Sciatic nerve (tissue), 2 donors: ENCODE measurements at places on chromosomes 5 and 9.
A peak's percentile ranks its signal among the peaks of the same experiment; 100 is the strongest.

GRCh38 chr9:131943351-131943841, 136.3 kb downstream of the MED27 start:
- no peak for DNase-seq

- DNase-seq, result peak; percentile 90
These were observed at the start of gene UAP1L1 for GRCh38 chr9:137077010-137077747. Gene UAP1L1 (plus strand): TSS chr9:137077517. CDS start chr9:137077533, 16 bp downstream.

DNA sequence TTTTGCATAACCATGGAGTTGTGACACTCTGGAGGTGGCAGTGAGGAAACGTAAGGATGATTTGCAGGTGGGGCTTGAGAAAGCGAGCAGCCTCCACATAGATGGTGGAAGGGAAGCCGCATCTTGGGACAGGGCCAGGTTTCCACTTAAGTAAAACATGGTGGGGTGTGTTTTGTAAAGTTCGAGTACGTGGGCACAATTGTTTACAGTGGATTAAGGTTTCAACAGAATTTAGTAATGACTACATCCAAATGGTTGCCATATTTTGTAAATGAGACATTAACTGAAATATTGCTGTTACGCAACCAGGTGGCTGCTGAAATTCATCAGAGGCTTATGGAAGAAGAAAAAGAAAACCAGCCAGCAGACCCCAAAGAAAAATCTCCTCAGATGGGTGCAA, 85.4 kb upstream of the IL7R start:
- DNase-seq, result no peak

GRCh38 chr5:112390327-112390726, 28.8 kb downstream of the EPB41L4A start:
- no peak for DNase-seq

DNA sequence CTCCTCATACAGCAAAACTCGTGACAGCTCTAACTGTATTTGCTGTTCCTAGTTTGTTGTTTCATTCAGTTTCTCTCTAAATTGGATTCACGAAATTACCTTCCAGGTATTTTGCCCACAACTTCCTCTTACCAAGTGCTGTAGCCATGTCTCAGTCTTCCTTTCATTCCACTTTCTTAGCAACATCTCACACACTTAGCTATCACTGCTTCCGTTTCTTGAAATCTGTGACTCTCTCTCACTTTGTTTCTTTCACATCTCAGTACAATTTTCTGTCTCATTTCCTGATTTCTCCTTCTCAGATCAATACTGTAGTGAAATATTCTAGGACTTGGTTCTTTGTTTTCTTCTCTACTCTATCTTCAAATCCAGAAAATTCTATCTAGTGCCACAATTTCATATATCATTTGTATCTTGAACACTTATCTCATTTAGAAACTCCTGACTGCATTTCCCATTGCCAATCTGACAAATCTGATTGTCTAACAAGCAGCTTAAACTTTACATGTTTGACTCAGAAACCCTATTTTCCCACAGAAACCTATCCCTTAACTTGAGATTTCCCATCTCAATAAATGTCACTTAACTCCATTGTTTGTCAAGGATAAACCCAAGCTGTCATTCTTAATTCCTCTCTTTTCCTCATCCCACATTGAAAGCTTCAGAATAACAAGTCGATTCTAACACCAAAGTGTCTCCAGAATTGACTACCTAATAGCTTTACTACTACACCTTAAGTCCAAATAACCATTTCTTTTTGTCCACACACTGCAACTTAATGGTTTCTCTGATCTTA, 303.1 kb downstream of the CDH12 start:
- no peak for DNase-seq

DNA sequence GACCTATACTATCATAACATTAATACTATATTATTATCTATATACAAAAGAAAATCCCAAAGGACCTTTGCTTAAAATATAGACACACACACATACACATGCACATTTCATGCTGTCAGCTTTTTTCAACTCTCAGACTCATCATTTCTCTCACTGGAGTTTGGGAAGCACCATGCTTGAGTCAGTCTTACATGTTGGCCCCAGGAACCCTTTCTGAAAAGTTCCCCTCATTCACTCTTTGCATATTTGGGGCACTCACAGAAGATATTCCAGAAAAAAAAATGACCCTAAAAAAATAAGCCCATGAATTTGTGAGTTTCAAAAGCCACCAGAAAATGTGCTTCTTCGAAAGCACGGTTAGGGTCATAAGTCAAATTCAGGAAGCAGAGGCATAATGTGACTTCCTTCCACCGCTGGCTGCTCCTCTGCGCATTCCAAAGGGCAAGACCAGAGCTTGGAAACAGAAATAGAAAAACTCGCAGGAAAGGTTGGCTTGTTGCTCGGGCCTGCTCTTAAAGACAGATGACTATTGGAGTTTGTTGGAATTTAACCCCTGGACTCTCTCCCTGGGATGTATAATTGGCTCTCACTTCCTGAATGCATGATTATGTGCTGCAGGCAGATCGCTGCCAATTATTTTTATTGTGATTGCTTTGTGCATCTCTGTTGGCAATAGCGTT, 129.7 kb upstream of the IQGAP2 start:
- no peak for DNase-seq

DNA sequence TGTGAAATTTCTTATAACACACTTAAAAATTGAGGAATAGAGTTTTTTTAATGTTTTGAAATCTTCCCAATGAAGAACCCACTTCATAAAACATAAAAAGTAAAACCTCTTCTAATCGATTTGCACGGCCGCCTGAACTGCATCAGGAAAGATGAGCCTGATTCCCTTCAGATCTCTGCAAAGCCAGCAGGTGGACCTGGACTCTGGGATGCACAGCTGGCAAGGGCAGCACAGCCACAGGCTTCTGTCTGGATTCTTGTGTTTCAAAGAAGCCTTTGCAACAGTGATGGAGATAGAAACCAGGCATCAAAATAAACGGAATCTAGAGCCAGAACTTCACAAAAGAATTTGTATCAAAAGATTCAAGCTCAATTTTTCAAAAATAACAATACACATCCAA, 36.0 kb upstream of the SPATA31C2 start:
- no peak for DNase-seq

DNA sequence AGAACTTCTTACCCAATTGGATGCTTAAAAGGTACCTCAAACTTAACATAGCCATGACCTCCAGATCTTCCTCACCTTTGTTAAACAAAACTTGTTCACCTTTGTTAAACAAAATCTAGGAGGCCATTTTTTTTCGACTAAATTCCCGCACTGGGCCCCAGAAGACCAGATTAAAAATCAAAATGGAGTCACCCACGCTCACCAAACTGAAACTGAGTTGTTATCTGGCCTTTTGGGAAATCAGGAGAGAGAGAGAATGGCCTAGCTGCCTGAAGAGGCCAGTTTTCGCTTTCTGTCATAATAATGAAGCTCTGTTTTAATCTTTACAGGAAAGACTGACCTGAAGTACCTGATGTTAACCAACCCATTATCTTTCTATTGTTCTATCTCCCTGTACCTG, 69.4 kb downstream of the FYB1 start:
- no peak for DNase-seq
